Spleen (tissue), 13 donors: ENCODE measurements at places on chromosomes 13 and 19. TPM values are rescaled to one million over a fixed set of nuclear protein-coding genes. Genes with fewer than 3 reads are reported as not detected.

TNFSF13B gene
- 22.8 TPM for total RNA-seq

GRK1 gene
- not detected for total RNA-seq

KIR2DL3 gene
- 1.1 TPM for total RNA-seq

FOSB gene
- total RNA-seq: 1.1 TPM

SPRY2 gene
- total RNA-seq: 36.3 TPM

BRME1 gene
- 3.5 TPM for total RNA-seq

CEACAM21 gene
- total RNA-seq: 17.0 TPM

ZNF709 gene
- 3.9 TPM for total RNA-seq

WDR87 gene
- total RNA-seq: not detected

SIN3B gene
- 66.2 TPM for total RNA-seq

DACT3 gene
- total RNA-seq: 10.4 TPM

TNFRSF19 gene
- total RNA-seq: 12.2 TPM

SIGLEC10 gene
- total RNA-seq: 96.7 TPM

CD209 gene
- total RNA-seq: 22.2 TPM

TLE6 gene
- total RNA-seq: 2.1 TPM

ATP4A gene
- total RNA-seq: not detected

ADGRE2 gene
- 183 TPM for total RNA-seq

SIGLEC12 gene
- total RNA-seq: 7.0 TPM

MATK gene
- total RNA-seq: 17.0 TPM

FFAR3 gene
- 3.2 TPM for total RNA-seq

ZNF729 gene
- total RNA-seq: not detected

FFAR2 gene
- 7.3 TPM for total RNA-seq

LRRC8E gene
- total RNA-seq: not detected

ACTMAP gene
- 6.0 TPM for total RNA-seq

ANKLE1 gene
- total RNA-seq: 3.1 TPM

LILRB3 gene
- total RNA-seq: 443 TPM

PLPPR3 gene
- total RNA-seq: 0.79 TPM

IGLON5 gene
- not detected for total RNA-seq

ADM5 gene
- 5.0 TPM for total RNA-seq

S1PR2 gene
- 1.6 TPM for total RNA-seq

R3HDM4 gene
- 129 TPM for total RNA-seq

OPA3 gene
- 13.6 TPM for total RNA-seq

ICAM5 gene
- total RNA-seq: 1.2 TPM

CELF5 gene
- not detected for total RNA-seq

ZNF415 gene
- 15.6 TPM for total RNA-seq

CFAP97D2 gene
- not detected for total RNA-seq

SYT3 gene
- 0.32 TPM for total RNA-seq

SERTAD1 gene
- 19.7 TPM for total RNA-seq

PSMC4 gene
- 68.0 TPM for total RNA-seq

BCL2L12 gene
- total RNA-seq: 23.5 TPM

NEK5 gene
- 0.10 TPM for total RNA-seq

HIPK4 gene
- not detected for total RNA-seq

ZNF787 gene
- total RNA-seq: 22.9 TPM

SIGLEC7 gene
- 36.4 TPM for total RNA-seq

TPTE2 gene
- total RNA-seq: 1.4 TPM

HNRNPA1L2 gene
- 10.4 TPM for total RNA-seq
